ENCODE measurements at places on chromosomes 16 and 17.

- DNase-seq: no peak
Observed at GRCh38 chr17:6092182-6092902, 22.2 kb downstream of the WSCD1 start.

DNA sequence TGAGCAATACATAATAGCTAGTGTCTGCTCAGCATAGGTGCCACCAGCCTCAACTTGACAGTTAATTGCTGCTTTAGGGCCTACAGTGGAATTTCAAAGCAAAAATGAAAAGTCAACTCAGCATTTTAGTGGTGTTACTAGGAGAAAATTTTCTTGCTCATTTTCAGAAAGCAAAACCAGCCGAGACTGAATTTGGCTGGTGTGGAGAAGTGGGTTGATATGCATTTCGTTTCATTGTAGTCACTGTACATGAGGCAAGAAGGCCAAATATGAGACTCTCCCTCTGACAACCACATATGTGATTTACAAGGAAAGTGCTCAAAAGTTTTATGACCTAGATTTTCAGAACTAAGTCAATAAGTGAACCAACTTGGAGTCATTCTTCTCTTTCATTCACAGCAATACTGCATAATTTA is 54.0 kb downstream of the DUSP14 start:
- DNase-seq: no peak

- DNase-seq: peak; percentile 16
Observed at GRCh38 chr16:19238406-19238805, 47.1 kb upstream of the CLEC19A start.

DNA sequence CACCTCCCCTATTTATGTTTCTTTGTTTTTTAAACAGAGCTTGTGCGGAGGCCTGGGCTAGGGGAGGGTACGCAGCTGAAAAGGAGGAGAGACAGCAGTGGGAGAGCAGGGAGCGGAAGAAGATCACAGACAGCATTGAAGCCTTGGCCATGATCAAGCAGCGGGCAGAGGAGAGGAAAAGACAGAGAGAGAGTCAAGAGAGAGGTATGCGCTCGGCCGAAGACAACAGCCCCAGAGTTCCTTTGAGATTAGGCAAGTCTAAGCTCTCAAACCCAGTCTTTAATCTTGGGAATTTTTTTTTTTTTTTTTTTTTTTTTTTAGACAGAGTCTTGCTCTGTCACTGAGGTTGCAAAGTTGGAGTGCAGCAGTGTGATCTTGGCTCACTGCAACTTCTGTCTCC is 20.6 kb downstream of the DNAAF1 start:
- DNase-seq: no peak

DNA sequence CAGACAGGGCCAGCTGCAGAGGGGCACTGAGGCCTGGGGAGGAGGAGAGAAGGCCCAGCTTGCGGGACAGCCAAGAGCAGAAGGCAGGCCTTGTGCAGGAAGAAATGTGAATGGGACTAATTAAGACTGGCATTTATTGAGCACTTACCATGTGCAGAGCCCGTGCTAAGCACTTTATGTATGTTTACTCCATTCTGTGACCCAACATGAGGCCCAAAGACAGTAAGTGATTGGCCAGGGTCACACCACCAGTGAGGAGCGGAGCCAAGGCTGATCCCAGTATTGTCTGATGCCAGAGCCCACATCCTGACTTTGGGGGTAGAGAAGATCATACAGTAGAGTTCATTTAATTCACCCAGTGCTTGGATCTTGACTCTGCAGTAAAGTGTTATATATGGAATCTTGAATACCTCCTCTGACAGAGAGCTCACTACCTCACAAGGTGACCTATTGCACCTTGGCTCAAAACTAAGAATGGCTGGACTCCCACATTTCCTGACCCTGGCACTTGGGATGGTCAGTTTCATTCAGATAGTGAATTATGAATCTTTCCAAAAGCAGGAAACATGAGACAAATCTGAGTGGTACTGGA is 13.6 kb downstream of the KATNB1 start:
- DNase-seq: no peak

- no peak for DNase-seq
Observed at GRCh38 chr16:88915639-88916327, 49.3 kb upstream of the PABPN1L start.

GRCh38 chr16:70572050-70572925 is 48.7 kb downstream of the SF3B3 start:
- no peak for DNase-seq

DNA sequence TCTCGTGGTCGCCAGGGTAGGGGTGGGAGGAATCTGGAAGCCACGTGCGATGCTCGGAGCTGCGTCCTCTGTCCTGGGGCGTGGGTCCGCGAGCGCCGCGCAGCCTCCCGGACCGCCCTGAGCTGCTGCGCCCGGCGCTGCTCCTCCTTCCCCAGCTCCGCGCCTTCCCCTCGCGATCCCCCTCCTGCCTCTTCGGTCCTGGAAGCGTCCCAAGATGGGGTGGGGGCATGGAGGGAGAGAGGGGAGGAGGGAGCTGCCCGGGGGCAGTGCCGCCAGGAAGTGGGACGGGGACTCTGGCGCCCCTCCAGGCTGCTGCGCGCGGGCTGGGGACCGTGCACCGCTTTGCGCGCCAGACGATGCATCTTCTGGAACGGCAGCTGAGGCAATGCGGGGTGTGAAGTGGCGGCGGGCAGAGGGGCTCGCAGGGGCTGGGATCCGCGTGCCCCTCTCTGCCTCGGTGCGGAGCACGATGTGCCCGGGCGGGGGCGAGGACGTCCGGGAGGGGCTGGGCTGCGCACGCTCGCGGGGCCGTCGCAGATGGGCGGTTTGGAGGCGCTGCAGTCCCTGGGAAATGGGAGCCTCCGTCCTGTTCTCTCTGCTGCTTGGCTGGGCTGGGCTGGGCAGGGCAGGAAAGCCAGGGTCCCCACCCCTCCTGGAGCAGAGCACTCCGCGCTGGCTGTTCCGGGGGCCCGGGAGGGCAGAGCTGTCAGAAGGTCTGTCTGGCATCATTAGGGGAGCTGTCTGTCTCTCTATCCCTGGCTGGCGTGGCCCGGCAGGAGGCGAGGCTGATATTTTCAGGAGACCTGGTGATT is 388.0 kb downstream of the SEC14L1 start:
- peak; percentile 26 for DNase-seq

GRCh38 chr16:64094992-64095634 is 1026.8 kb downstream of the CDH11 start:
- DNase-seq: no peak

GRCh38 chr17:55124730-55125360 is 139.9 kb upstream of the HLF start:
- no peak for DNase-seq

- no peak for DNase-seq
Observed at GRCh38 chr17:75654176-75654575, 12.8 kb downstream of the RECQL5 start.

DNA sequence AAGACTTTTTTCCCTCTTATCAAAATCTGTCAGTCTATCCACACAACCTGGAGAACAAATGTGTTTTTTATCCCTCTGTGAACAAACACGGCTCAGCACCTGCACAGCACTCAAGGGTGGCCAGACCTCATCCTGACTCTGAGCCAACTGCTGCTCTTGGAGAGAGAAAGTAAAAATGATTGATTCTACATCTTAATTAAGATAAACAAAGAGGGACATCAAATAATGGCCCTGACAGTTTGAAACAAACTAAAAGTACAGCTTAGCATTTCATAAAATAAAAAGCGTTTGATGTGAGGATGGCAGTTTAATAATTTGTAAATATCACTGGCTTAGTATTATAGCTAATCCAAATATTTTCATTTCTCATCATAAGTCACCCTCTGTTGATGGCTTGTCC is 106.2 kb downstream of the SNX11 start:
- DNase-seq: peak; percentile 67

DNA sequence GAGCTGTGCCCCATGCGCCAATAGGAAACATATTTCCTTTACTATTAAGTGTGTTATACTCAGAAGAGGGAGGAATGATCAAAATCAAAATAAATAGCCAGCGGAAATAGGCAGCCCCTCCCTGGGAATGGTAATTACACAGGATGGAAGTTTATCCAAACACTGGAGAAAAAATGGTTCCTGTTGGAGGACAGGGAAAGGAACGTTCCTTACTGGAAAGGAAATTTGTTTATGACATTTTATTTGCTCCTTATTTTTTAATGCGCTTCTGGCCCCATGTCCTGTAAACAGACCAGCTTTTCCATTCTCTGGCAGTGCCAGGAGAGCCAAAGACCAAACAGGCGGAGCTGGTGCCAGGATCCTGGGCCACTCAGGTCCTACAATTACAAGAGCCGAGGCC is 273.7 kb downstream of the SOX9 start:
- no peak for DNase-seq

GRCh38 chr16:12474047-12474446 is 329.6 kb downstream of the CPPED1 start:
- no peak for DNase-seq

DNA sequence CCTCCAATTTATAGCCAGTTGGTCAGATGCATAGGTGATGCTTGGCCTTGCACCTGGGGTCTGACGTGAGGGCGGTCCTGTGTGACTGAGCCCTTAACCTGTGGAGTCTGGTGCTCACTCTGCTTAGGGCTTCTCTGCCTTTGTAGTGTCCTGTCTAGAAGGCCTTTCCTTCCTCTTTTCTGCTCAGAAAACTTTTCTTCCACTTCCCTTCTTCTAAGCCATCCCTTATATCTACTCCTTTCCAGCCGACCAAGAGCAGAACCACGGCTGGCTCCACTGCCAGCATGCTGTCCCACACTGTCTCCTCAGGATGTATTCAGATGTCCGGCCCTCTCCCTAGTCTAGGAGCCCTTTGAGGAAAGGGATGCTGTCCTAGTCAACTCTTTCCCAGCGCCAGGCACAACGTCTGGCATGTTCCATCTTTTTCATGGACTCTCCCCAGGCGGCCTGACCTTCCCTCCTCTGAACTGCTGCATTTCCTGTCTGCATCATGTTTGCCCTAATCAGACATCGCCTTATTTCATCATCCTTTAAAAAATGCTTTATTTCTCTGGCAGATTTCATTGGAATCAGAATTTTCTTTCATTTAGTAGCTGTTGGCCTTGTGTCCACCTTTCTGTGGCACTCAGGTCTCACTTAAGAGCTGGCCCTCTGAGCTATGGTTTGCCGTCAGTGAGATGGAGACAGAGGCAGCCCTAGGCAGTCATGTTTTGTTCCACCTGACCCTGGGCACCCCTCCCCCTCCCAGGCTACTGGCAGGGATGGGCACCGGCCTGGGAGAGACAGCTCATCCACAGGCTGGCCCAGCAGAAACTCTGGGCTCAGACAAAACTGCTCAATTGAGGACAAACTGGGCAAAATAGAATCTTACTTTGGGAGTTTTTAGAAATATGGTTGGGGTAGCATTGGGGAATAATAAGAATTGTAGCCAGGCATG is 15.5 kb upstream of the BRCA1 start:
- no peak for DNase-seq

GRCh38 chr17:28858801-28859355 is 4.1 kb downstream of the ERAL1 start:
- no peak for DNase-seq

- DNase-seq: no peak
Observed at GRCh38 chr16:28189245-28189644, 22.5 kb downstream of the XPO6 start.

GRCh38 chr17:72404872-72405271 is 284.1 kb downstream of the SOX9 start:
- DNase-seq: no peak

DNA sequence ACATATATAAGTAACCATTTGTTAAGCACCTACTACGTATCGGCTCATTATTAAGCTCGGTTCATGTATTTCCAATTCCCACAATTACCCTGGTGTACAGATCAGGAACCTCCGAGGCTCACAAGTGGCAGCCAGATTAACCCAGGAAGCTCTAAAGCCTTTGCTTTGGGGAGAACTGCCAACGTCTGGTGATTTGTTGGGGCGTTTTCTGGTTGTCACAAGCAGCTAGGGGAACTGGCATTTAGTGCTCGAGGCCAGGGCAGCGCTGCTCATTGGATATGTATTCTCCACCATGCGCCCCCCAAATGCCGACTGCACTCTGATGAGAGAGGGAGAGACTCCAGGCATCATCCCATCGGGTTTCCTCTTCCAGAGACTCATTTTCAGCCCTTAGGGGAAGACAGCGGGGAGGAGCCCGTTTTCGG is 541 bp downstream of the ZNF18 start:
- no peak for DNase-seq

GRCh38 chr17:76567634-76568432 is 17.8 kb downstream of the ST6GALNAC2 start:
- DNase-seq: no peak

GRCh38 chr17:14864127-14864526 is 401.0 kb downstream of the PMP22 start:
- no peak for DNase-seq

DNA sequence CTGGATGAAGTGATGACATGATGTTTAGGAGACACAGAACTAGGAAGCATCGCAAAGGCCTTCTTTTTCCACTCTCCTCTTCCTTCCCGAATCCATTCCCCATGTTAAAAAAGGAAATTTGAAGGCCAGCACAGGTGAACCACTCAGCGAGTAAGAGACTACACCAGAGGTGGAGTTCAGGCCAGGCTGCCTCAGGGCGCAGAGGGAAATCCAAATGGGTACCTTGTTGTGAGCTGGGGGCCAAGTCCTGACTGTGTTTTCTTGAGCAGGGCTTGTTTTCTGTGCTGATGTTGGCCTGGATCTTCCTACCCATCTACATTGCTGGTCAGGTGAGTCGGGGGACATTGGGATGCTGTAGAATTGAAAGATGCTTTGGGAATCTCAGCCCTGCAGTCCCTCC is 26.1 kb downstream of the SLC5A11 start:
- DNase-seq: no peak

DNA sequence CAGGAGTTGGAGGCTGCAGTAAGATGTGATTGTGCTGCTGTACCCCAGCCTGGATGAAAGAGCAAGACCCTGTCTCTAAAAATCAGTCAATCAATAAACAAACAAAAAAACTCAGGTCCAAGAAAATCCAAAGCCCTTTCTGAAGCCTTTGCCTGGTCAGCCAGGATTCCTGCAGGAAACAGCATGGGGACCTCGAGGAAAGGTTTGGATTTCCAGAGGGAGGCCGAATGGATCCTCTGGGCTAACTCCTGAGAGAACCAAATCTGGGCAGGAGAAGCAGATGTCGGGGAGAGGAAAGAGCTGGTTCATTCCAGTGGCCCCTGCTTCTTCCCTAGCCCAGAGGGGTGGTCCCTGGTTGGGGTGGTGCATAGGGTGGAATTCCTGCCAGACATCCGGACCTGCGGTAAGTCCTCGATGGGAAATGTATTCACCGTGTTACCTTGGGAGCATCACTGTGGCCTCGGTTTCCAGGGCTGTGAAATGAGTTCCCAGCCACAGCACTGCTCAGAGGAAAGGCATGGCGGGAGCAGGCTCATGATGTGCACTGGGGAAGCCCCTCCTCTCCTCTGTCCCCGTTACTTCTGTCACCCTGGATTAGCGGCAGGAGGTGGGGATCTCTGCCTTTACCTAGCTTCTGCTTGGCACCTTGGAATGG is 75.1 kb downstream of the CYLD start:
- no peak for DNase-seq

All from COR-L47 (cell line).